ENCODE measurements at places on chromosomes 7 and 10.
A peak's percentile ranks its signal among the peaks of the same experiment; 100 is the strongest.

GRCh38 chr7:4245866-4246470 is 436.1 kb upstream of the FOXK1 start:
- DNase-seq, result no peak

DNA sequence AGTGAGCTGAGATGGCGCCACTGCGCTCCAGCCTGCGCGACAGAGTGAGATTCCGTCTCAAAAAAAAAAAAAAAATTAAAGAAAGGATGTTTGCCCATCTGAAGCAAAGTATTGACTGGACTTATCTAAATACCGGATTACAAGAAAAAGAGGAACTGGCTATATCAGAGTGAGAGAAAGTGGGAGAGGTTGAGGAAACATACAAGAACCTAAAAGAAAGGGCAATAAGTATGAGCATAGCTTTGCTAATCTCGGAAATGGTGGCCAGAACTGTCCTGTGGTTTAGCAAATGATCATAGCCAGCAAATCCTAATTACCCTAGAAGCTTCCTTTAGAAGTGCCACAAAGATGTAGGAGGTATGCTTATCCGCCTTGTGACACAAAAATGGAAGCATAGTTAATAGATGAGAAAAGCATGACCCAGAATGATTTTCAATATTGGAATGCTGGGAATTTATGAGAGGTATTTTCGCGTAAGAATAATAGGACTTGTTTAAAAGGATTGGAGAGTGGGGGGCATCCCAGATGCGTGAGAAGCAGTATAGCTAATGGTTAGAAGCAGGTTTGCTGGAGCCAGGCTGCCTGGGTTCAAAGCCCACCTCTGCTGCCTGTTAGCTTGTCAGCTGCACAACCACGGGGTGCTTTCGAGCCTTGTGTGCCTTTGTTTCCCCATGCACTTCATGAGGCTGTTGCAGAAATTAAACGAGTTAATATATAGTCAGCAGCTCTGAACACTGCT is 1.2 kb upstream of the GTPBP4 start:
- peak; percentile 19 for DNase-seq

DNA sequence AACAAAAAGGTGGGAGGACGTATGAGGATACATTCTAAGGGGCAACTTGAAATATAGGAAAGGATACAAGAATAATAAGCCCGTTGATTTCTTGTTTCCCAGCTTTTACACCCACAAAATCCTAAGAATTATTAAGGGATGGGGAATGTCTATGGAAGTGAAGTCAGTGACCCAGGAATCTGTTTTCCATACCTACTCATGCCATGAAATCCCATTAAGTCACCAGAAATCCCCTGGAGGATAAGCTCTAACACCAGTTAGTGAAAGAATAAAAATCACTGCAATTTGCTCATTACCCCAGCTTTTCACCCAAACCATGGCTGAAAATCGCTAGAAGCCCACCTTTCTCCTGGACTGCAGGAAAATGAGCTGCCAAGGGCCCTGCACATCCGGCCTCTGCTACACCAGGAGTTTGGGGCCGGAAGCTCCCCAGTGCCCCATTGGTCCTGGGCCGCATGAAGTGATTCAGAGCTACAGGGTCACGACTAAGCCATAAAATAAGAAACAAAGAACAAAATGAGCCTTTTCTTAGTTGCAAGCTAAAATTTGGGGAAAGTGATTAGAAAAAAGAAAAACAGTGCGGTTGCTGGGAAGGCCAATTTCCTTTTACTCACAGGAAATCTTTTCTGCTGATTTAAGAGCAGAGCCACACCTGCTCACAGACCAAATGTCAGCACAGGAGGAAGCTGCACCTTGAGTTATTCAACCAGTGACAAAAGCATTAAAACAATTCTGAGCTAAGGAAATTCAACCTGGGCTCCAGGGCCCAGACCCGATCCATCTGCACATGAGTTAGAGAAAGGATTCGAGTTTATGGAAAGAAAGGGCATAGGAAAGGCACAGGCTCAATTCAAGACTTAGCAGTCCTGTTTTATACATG is 40.3 kb downstream of the HIPK2 start:
- no peak for DNase-seq

- DNase-seq, result no peak
Measured at GRCh38 chr10:79433324-79434222, 11.9 kb downstream of the ZCCHC24 start.

- DNase-seq, result no peak
Measured at GRCh38 chr7:49023345-49024328, 99.3 kb downstream of the CDC14C start.

- DNase-seq, result peak; percentile 29
Measured at GRCh38 chr10:77409697-77410471, 227.7 kb downstream of the KCNMA1 start.
